ENCODE measurements at places on chromosomes 16 and 17.

GRCh38 chr17:73064084-73064938, 28.2 kb downstream of the SLC39A11 start:
- DNase-seq, result no peak

DNA sequence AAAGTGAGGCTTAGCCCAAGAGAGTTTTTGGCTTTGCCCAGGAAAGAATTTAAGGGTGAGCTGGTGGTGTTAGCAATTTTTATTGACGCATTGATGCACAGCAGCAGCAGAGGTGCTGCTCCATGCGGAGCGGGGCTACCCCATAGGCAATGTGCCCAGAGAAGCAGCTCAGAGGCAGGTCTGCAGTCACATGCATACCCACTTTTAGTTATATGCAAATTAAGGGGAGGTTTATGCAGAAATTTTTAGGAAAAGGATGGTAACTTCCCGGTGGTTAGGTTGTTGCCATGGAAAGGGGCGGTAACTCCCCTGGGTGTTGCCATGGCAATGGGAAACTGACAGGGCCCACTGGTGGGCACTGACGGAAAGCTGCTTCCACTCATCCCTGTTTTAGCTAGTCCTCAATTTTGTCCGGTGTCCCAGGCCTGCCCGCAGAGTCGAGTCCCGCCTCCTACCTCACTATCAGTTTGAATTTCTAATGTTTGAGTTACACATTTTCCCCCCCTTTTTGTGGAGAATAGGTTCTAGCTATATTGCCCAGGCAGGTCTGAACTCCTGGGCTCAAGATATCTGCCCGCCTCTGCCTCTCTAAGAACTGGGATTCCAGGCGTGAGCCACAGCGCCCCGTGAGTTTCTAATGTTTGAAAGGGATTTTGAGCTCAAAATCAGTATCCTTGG, 10.4 kb upstream of the GJD3 start:
- DNase-seq, result no peak

GRCh38 chr17:542943-543342, 171.7 kb downstream of the VPS53 start:
- no peak for DNase-seq

DNA sequence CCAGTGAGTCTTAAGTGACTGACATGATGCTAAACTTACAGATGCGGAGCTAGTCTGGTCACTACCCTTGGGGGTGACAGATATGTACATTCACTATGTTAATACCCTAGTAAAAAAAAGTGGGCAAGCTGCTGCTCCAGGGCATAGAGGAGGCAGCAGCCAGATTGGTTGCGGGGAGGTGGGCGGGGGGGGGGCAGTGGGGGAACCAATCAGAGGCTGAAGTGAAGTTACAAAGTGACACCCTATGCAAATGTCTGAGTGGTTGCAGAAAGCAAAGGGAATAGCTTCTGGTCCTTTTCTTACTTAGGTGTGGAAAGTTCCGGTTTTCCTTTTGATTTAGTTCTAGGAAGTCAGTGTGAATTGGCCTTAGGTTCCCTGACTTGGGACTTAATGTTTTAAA, 12.1 kb downstream of the NDEL1 start:
- DNase-seq, result no peak

DNA sequence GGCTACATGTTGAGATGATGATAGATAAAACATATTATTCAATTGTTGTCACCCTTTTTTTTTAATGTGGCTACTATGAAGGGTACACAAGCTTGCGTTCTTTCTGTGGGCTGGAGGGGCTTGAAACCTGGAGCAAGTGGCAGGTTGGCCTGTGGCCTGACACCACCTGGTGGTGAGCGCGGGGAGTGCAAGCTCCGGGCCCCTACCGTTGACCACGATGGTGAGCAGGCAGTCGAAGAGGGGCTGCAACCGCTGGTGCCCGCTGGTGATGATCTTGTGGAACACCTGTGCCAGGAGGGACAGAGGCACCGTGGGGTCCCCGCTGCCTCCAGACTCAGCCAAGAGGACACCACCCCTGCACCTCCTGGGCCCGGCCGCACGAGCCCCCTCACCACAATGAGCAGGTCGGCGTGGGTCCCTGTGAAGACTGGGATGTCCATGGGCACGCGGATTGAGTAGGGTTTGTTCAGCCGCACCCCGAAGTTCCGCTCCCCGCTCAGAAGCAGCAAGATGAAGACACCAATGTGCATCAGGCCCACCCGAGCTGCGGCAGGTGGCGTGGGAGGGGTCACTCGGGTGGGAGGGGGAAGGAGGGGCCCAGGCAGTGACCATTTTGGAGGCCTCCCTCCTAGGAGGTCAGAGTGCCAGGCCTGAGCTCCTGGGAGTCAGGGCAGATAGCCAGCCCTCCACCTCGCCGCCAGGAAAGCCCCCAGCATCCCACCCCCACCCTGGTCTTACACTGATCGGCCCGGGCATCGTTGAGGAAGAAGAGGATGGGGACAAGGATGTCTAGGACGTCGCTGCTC, 14.4 kb downstream of the HID1 start:
- DNase-seq, result no peak

- no peak for DNase-seq
These were observed 209.6 kb upstream of the CACNG5 start for GRCh38 chr17:66625311-66625767.

- DNase-seq, result no peak
These were observed 39.8 kb downstream of the ARL4D start for GRCh38 chr17:43438626-43439025.

- DNase-seq, result no peak
These were observed 338.8 kb downstream of the SEC14L1 start for GRCh38 chr17:77479372-77480198.

DNA sequence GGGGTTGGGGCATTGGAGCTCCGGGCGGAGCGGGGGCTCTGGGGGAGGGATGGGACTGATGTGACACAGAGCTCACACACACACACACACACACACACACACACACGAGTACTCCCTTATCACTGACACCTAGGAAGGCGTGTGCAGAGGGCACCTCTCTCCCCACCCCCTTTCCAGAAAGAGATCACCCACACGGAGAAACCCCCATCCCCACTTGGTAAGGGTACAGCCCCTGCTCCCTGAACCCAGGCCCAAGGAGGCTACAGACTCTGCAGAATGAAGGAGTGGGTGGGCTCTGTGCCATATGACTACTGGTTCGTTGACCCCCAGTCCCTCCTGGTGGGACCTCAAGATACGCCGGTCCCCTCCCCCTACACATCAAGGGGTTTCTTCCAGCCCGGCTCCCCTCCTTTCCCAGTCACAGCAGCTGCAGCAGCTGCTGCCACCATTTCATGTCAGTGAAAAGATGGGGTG, 8.7 kb upstream of the ARHGAP23 start:
- DNase-seq, result no peak

DNA sequence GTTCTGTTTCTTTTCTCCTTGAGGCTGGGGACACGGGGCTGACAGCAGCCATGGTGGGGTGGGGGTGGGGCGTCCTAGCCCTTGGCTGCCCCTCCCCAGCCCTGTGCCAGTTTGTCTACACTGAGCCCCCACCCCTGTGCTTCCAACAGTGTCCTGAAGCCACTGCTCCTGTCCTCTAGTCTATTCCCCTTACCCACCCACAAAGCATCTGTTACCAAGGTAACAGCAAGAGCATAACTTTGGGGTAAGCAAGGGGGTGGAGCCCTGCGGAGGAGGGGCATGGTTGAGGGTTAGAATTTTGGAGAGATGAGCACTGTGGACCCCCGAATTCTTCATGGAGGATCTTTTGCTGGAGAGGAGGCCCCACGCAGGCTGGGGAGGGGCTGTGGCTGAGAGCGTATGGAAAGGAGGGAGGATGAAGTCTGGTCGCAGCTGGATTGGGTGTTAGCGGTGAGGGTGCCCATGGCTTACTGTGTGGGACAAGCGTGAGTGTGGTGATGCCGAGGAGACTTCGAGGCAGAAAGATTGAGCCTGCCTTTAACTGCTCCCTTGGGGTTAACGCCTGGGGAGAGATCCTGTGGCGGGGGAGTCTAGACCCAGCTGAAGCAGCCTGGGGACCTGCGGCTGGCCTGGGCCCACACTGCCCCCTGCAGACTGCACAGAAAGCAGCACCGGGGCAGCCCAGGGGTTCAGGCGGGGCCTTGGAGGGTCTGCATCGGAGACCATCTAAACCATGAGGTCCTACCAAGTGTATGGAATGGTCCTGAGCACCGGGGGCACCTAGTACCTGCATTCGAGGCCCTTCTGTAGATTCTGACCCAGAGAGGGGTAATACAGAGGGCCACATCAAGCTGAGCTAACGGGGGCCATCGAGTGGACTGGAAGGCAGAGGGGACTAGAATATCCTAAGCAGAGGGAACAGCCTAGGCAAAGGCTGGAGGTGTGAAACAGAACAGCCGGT, 6.1 kb upstream of the STAC2 start:
- no peak for DNase-seq
